ENCODE measurements at places on chromosomes 6 and 20. TPM values are rescaled to one million over a fixed set of nuclear protein-coding genes. Genes with fewer than 3 reads are reported as not detected.

Gene PABPC1L
- 12.3 TPM for total RNA-seq

Gene KCNK5
- total RNA-seq, result 0.37 TPM

Gene MRAP2
- total RNA-seq, result 1.4 TPM

Gene NCOA3
- total RNA-seq, result 92.5 TPM

Gene OVOL2
- not detected for total RNA-seq

Gene CCR6
- total RNA-seq, result not detected

Gene NOTCH4
- 0.73 TPM for total RNA-seq

Gene PRKN
- total RNA-seq, result 2.0 TPM

Gene SCRT2
- total RNA-seq, result not detected

Gene SYCP2L
- under 0.01 TPM for total RNA-seq

Gene CLDN20
- not detected for total RNA-seq

Gene KCNK16
- total RNA-seq, result not detected

Gene FAM110A
- total RNA-seq, result 2.6 TPM

Gene BTNL2
- total RNA-seq, result not detected

Gene ULBP3
- total RNA-seq, result 17.3 TPM

Gene FOXC1
- 2.6 TPM for total RNA-seq

Gene HUS1B
- 1.1 TPM for total RNA-seq

Gene OPRL1
- total RNA-seq, result 0.37 TPM

Gene C20orf141
- total RNA-seq, result not detected

Gene YIPF3
- 62.8 TPM for total RNA-seq

Gene PRR18
- total RNA-seq, result not detected

Gene FHL5
- not detected for total RNA-seq

Gene NFS1
- total RNA-seq, result 45.2 TPM

Gene ECI2
- 96.3 TPM for total RNA-seq

Gene KIF25
- total RNA-seq, result not detected

Gene MRPS10
- total RNA-seq, result 64.1 TPM

Gene SLC17A2
- not detected for total RNA-seq

Data from subcutaneous preadipocyte (primary cell).